ENCODE measurements at places on chromosomes 16 and 17. TPM values are rescaled to one million over a fixed set of nuclear protein-coding genes. Genes with fewer than 3 reads are reported as not detected.

Gene KATNIP
- total RNA-seq = 11.2 TPM

GRCh38 chr17:82961366-82962162 is 117.8 kb upstream of the METRNL start:
- H3K4me1 ChIP-seq = peaks cover 4% of the 10 kb centered on the region
- no peak for DNase-seq
- no peak overlapping the region for H3K27ac ChIP-seq
- H3K36me3 ChIP-seq = peaks cover 14% of the 10 kb centered on the region
- no peaks in the 10 kb centered on the region for H3K27me3 ChIP-seq

Gene MYH1
- total RNA-seq = not detected

DNA sequence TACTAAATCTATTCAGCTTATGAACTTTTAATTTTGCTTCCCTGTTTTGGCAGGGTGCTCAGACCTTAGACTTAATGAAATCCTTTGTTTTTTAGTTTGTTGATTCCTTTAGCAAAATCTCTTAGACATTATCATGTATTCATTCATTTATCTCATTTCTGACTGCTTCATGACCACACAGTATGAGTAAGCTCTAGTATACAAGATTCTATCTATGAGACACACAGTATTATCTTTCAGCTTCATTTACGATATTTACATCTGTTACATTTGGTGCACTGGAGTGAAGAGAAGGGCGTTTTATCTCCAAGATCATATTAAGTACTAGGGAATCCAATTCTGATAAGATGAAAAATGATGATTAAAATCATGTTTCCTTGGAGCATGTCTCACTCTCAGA is 448.1 kb upstream of the CA10 start:
- no peaks in the 10 kb centered on the region for H3K4me1 ChIP-seq
- H3K4me3 ChIP-seq = no peak overlapping the region
- H3K27me3 ChIP-seq = no peaks in the 10 kb centered on the region
- H3K27ac ChIP-seq = no peak overlapping the region
- no peak for DNase-seq

Gene CDR2L
- 14.7 TPM for total RNA-seq

- no peaks in the 10 kb centered on the region for H3K27me3 ChIP-seq
- no peaks in the 10 kb centered on the region for H3K4me1 ChIP-seq
- H3K36me3 ChIP-seq = no peaks in the 10 kb centered on the region
Measured at GRCh38 chr17:29225396-29225795, 21.3 kb upstream of the CRYBA1 start.

- H3K4me1 ChIP-seq = peaks cover 7% of the 10 kb centered on the region
- no peak overlapping the region for H3K27ac ChIP-seq
- H3K36me3 ChIP-seq = no peaks in the 10 kb centered on the region
- DNase-seq = no peak
Measured at GRCh38 chr16:85825326-85825725, 25.8 kb downstream of the COX4I1 start.

GRCh38 chr17:62882878-62883277 is 74.8 kb upstream of the MARCHF10 start:
- no peak for DNase-seq
- H3K27me3 ChIP-seq = 0 out of 2 replicates have a peak, but pooled peaks cover 11% of the 10 kb centered on the region
- no peak overlapping the region for H3K4me3 ChIP-seq
- H3K36me3 ChIP-seq = no peaks in the 10 kb centered on the region
- no peaks in the 10 kb centered on the region for H3K4me1 ChIP-seq

DNA sequence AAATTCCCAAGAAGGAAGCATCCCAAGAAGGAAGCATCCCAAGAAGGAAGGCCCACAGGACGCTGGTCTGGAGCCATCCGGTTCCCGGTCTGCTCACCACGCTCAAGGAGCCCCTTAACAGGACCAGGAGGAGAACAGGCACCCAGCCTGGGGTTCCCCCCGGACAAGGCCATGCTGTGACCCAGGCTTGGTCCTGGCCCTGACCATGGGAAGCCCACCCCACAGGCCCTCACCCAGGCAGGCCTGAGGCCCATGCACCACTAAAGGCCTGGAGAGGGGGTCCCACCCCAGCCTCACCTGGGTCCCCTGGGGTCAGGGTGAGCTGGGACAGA is 340 bp upstream of the ENPP7 start:
- H3K27ac ChIP-seq = no peak overlapping the region
- no peak overlapping the region for H3K4me3 ChIP-seq
- H3K36me3 ChIP-seq = no peaks in the 10 kb centered on the region

Gene SPATA22
- not detected for total RNA-seq

Gene BICDL2
- not detected for total RNA-seq

Gene HSD17B2
- total RNA-seq = 2.0 TPM

GRCh38 chr16:54677308-54677950 is 253.2 kb upstream of the IRX5 start:
- H3K4me3 ChIP-seq = no peak overlapping the region
- H3K27me3 ChIP-seq = no peaks in the 10 kb centered on the region
- H3K27ac ChIP-seq = no peak overlapping the region
- no peak for DNase-seq

Gene CACNG5
- not detected for total RNA-seq

DNA sequence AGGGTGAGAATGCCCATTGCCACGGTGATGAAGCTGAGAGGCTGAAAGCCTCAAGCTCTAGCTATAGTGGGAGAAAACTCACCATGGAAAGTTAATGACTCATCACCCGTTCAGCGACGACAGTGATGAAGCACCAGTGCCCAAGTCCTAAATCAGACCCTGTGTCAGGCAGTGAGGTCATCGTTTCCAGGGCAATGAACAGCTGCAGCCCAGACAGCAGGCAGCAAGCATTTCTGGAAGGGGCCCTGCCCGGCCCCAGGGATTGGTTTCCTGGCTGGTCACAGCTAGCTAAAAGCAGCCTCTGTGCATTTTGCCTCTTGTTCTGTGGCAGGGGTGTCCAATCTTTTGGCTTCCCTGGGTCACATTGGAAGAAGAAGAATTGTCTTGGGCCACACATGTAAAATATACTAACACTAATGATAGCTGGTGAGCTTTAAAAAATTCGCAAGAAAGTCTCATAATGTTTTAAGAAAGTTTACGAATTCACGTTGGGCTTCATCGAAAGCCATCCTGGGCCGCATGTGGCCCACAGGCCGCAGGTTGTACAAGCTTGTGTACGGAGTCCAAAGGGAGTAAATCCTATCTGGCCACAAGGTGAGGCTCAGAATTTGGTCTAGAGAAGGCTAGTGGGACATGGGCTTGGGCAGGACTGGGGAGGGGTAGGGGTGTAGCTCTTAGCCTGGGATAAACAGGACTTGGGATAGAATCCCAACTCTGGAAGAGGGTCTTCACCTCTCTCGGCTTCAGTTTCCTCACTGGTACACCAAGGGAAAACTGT is 40.6 kb downstream of the MIS12 start:
- H3K27ac ChIP-seq = peak overlapping the region; percentile 75
- H3K27me3 ChIP-seq = no peaks in the 10 kb centered on the region
- H3K36me3 ChIP-seq = no peaks in the 10 kb centered on the region
- no peak overlapping the region for H3K4me3 ChIP-seq

Gene GPR142
- not detected for total RNA-seq

Measured in SJSA1 (cell line).